ENCODE measurements at places on chromosomes 12 and 14. TPM values are rescaled to one million over a fixed set of nuclear protein-coding genes. Genes with fewer than 3 reads are reported as not detected.

PRB2 gene
- total RNA-seq: not detected

P2RX7 gene
- 0.55 TPM for total RNA-seq

ARHGEF40 gene
- total RNA-seq: 58.8 TPM

DNA sequence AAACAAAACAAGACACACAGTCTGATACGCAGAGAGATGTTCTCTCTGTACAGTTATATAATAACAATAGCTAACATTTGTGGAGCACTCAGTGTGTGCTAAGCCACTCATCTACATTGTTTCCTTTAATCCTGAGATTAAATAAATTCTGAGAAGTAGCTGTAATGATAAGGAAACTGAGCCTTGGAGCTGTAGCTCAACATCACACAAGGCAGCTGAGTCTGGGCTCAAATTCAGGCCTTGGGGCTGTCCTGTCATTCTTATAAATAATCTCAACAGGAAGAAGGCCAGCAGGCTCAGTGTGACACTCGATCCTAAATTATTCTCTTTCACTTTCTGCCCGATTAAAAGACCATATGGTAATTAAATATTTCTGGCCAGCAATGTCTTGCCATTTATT lies 24.5 kb downstream of the CDKN1B start:
- DNase-seq: no peak

DNA sequence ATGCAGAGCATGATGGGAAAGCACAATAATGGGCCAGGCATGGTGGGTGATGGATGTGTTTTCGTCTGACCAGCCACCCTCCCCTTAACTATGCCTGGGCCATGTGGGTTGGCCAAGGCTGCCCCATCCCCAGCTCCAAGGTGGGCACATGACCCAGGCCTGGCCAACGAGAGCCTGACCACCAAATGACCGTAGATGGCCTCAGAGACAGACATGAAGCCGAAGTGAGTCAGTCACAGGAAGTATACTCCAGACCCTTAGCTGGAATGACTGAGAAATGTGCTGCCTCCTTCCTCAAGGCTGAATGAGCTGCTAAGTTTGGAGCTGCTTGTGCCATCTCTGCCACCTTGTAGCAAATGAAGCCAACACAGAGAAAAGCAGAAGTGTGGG lies 233.6 kb downstream of the BCL11B start:
- no peak for DNase-seq

DNA sequence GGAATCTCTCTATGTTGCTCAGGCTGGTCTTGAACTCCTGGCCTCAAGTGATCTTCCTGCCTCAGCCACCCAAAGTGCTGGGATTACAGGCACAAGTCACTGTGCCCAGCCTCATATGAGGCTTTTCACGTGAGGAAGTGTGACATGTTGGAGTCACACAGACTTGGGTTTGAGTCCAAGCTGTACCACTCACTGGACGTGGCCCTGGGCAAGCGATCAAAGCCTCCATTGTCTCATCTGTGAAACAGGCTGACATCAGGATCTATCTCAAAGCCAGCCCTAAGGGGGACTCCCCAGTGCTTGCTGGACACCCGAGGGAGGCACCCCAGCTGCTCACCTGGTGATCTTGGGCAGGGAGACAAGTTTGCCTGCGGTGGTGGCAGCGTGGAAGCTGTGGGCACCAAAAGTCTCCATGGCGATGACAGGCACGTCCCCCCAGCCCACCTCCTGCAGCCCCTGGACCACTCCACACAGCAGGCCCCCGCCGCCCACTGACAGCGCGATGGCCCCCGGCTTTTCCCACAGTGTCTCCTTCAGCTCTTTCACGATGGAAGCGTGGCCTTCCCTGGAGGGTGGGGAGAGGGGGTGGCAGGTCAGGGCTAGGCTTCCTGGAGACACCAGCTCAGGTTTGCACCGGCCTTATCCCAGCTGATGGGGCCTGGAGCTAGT lies 6.7 kb downstream of the SDS start:
- no peak for DNase-seq

GRCh38 chr14:71113376-71113775 lies 206.1 kb downstream of the PCNX1 start:
- DNase-seq: no peak

GRCh38 chr12:76018111-76018510 lies 13.5 kb downstream of the PHLDA1 start:
- DNase-seq: peak; percentile 22

ASCL1 gene
- total RNA-seq: 0.07 TPM

DNA sequence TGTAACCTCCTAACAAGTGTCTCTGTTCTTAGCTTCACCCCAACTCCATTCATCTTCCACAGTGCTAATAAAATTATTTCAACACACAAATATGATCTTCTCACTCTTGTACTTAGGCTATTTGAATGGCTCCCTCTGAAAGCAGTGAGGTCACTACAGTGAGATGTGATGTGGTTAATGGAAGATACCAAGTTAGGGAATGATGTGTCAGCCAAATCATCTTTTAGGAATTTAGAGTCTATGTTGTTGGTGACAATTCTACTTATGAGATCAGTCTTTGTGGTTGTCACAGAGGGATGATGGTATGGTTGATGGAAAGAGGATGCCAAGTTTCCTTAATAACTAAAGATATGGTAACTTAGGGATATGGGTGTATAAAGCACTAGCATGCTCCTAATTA lies 57.6 kb downstream of the POLR3B start:
- no peak for DNase-seq

ANO4 gene
- 2.6 TPM for total RNA-seq

DNA sequence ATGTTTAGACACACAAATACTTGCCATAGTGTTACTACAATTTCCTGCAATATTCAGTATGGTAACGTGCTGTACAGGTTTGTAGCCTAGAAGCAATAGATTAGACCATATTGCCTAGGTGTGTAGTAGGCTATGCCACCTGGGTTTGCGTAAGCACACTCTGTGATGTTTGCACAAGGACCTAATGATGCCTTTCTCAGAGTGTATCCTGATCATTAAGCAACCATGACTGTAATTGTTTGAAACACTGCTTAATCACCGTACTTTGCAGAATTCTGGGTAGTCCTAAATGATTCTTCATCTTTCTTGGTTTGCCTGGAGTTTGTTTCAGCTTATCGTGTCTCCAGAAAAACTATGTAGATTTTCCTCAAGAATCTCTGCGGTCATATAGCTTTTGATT lies 11.2 kb upstream of the TCP11L2 start:
- no peak for DNase-seq

KRT71 gene
- not detected for total RNA-seq

DNA sequence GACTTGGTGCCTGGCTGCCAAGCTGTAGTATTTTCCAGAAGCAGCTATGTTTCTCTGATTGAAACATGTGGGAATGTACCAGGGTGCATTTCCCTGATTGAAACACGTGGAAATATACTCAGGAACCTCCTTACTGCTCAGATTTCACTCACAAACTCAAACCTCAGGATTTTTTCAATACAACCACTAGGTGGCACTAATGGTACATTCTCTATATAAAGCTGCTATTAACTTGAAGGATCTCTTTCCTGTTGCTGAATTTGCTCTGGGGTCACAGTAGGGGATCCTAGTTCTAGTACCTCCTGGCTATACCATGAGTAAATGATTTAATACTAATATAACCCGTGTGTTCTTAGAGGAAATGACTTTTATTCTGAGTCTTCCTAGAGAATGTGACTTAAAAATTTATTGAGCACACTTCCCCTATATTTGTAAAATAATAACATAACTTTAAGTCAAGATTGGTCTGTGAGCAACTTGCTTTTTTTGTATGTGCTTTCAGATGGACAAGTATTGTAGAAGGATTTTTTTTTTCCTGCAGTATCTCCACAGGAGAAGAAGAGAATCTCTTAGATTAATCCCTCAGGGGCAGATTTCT lies 173.8 kb upstream of the MIS18BP1 start:
- DNase-seq: no peak

DNA sequence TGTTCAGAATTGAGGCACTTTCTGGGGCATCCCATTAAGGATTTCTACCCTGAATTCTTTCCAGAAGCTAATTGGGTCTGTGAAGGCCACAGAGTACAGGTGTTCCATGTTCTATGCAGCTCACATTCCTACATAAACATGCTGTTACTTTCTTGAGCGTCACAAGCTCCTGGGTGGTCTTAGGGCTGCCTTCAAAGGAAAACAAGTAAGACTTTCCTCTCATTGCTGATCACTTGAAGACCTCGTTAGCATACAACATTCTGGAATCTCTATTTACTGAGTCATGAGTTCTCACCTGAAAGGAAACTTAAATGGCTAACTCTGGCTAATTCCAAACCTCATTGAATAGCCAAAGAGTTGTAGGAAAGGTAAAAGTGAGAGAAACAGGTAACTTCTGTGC lies 63.0 kb upstream of the HMGA2 start:
- DNase-seq: peak; percentile 49
